ENCODE measurements at places on chromosomes 3 and 15.

- peak; percentile 69 for DNase-seq
These were observed 56.3 kb downstream of the CCR4 start for GRCh38 chr3:33007776-33008175.

DNA sequence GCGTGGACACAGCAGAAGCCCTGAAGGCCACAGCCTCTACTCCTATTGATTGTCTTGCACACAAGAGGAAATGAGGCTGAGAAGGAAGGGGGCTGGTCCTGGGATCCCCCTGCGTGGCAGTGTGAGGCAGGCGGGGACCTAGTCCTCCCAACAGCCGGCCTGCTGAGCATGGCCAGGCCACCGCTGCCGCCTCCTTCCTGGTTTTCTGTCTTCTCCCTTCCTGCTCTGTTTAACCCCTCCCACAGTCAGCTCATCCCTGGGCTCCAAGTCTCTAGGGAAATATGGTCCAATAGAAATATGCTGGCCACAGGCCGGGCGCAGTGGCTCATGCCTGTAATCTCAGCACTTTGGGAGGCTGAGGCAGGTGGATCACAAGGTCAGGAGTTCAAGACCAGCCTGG, 42.1 kb upstream of the HES1 start:
- DNase-seq, result no peak

DNA sequence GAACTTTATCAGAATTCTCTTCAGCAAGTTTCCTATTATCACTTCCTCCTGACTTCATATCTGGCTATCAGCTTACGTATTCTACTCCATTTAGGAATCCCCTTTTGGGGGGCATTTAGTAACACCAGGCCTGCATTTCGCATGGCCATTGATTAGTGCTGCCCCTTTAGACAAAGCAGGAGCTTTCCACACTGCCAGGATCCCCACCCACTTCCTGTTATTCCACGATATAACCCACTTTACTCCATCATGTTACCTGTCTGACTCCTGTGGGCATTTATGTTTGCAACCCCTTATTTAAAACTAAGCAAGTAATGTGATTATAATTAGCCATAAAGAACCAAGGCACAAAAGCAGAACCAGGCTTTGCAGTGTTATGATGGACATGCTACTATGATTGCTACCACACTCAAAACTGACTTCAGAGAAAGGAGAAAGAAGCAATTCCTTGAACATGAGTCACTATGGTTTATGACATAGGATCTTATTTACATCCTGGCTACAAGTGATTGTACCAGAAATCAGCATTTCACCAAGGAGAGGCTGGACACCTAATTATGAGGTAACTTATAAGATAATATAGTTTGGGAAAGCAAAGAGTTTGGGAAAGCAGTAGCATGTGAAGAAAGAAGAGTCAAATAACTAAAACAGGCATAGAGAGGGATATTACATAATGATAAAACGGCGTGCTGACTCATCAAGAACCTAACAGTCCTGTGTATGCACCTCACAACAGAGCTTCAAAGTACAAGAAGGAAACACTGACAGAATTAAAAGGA, 96.3 kb downstream of the IGSF11 start:
- peak; percentile 46 for DNase-seq

DNA sequence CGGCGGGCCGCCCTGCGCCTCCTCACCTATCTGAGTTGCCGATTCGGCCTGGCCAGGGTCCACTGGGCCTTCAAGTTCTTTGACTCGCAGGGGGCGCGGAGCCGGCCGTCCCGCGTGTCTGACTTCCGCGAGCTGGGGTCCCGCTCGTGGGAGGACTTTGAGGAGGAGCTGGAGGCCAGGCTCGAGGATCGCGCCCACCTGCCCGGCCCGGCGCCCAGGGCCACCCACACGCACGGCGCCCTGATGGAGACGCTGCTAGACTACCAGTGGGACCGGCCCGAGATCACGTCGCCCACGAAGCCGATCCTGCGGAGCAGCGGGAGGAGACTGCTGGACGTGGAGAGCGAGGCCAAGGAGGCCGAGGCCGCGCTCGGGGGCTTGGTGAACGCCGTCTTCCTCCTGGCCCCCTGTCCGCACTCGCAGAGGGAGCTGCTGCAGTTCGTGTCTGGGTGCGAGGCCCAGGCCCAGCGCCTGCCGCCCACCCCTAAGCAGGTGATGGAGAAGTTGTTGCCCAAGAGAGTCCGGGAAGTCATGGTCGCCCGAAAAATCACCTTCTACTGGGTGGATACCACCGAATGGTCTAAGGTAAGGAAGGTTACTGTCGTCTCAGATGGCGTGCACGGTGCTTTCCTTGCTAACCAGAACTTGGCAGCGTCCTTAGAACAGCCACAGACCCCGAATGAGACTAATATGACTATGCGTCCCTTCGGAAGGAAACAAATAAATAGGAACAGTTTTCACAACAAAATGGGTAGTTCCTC, 567 bp downstream of the TICRR start:
- DNase-seq, result peak; percentile 38

DNA sequence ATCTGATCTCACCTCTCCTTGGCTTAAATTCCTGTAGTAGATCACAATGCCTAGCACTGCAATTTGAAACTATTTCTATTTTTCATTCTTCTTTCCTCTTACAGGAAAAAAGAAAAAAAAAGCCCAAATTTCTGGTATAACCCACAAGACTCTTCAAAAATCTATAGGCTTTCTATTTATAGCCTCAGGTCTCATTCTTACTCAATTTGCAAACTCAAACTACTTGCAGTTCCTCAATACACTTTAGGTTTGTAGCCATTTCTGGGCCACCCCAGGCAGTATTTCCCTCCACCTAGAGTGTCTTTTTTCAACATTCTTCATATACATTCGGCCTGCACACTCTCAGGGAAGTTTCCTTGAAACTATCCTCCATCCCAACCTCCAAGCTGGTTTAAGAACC, 169.0 kb downstream of the TBC1D5 start:
- DNase-seq, result peak; percentile 46

DNA sequence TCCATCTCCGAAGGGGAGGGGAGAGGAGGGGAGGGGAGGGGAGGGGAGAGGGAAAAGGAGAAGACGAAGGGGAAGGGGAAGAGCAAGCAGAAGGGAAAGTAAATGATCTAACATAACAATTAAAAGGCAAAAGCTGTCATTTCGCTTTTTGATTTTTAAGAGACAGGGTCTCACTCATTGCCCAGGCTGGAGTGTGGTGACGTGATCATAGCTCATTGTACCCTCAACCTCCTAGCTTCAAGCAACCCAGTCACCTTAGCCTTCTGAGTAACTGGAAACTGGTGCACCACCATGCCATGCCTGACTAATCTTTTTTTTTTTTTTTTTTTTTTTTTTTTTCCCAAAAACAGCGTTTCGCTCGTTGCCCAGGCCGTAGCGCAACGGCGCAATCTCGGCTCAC, 22.6 kb downstream of the ADAM10 start:
- no peak for DNase-seq

- DNase-seq, result no peak
These were observed 1.9 kb upstream of the DPH6 start for GRCh38 chr15:35547775-35548364.

- no peak for DNase-seq
These were observed 34.2 kb downstream of the MAGEF1 start for GRCh38 chr3:184677344-184678316.

DNA sequence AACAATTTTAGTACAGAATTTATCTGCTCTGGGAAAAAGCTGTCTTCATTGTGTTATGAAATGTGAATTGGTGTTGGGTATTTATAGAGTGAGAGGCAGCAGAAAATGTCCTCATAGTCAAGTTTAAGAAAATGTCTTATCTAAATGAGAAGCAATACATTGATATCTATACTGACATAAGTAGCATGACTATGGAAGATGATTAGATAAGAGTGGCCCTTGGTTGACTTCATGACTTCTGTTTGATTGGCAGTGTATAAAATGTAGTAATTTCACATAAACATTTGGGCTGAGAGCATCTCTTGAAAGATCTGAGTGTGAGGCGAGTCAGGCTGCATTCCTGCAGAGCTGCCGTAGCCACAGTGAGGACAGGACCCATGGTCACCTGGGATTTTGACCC, 19.4 kb downstream of the MCTP2 start:
- DNase-seq, result no peak

- peak; percentile 51 for DNase-seq
These were observed 547 bp downstream of the NUP210 start for GRCh38 chr3:13419505-13420044.

GRCh38 chr15:83092309-83092976, 15.0 kb upstream of the TM6SF1 start:
- DNase-seq, result no peak

GRCh38 chr15:31298707-31299172, 27.9 kb upstream of the KLF13 start:
- no peak for DNase-seq

DNA sequence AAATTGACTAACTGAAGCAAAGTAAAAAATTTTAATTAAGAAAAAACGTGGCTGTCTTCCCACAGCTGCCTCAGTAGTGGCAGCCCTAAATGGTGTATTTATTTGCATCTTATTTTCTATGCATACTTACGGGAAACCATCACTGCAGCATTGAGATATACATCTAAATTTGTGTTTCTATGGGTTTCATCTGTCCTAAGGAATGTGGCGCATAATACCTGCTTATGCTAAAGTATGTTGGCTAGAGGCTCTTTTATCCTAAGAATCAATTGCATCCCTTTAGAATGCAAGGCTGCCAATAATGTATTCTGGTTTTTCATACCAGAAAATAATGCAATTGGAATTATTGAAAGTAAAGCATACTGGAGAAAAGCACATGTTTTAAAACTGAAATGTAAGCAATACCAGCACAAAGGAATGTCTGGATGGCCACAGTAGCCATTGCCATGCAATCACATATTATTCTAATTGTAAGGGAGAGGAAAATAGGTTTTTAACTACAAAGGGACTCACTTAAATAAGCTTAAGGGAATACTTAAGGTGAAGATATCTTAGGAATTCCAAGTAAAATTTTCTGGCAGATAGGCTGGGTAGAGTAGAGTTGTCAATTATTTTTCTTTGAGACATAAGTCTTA, 834.5 kb upstream of the NECTIN3 start:
- no peak for DNase-seq

- peak; percentile 25 for DNase-seq
These were observed 627 bp downstream of the NT5DC2 start for GRCh38 chr3:52532838-52533622.

- DNase-seq, result no peak
These were observed 958.8 kb upstream of the NR2F2 start for GRCh38 chr15:95371664-95372063.

- peak; percentile 82 for DNase-seq
These were observed 532.8 kb downstream of the FOXP1 start for GRCh38 chr3:71050538-71051258.

DNA sequence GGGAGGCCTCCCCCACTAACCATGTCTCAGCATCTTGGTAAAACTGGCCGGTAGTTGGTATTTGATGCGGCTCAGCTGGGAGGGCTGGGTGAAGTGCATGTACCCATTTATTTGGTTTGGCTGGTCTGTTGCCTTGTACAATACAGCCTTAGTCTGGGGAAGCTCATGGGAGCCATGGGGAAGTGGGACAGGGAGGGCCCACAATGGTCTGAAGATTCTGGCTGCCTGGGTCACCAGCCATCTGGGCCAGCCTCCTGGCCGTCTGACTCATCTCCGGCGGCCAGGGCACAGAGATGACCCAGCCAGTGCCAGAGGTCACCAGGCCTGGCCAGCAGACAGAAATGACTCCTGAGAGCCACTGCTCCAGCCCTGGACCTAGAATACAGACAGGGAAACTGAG, 51.6 kb upstream of the SMAD6 start:
- no peak for DNase-seq

GRCh38 chr3:152139651-152140050, 129.1 kb upstream of the MBNL1 start:
- no peak for DNase-seq

DNA sequence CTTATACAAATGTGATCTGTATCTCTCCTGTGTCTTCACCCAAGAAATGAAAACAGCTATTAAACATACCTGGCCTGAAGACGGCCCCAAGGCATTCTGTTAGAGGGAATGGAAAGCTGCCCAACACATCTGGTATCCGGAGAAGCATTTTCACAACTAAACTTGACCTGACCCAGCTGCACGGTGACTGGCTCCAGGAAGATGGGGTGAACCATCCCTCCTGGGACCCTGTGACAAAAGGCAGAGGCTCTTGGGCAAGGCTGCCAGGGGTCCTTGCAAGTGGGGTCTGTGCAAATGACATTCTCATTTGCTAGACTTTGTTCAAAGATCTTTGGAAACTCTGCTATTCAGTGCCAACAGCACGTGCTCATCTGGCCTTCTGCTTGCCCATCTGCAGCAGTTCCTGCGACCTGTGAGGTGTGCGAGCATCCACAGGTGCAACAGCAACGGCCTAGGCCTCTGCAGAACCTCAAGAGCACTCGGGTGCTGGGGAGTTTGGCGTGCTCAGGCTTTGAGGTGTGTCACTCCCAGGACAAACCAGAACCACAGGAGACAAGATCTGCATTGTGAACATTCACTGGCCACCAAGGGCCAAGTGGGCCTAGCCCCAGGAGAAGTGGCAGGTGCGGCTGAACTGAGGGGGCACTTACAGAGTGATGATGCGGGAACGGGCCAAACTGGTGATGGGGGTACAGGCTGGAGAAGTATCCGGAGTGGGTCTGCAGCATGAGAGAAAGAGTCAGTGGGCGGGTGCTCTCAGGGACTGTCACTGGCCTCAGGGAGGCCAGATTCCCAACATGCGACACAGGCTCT, 71.8 kb downstream of the SENP2 start:
- no peak for DNase-seq

DNA sequence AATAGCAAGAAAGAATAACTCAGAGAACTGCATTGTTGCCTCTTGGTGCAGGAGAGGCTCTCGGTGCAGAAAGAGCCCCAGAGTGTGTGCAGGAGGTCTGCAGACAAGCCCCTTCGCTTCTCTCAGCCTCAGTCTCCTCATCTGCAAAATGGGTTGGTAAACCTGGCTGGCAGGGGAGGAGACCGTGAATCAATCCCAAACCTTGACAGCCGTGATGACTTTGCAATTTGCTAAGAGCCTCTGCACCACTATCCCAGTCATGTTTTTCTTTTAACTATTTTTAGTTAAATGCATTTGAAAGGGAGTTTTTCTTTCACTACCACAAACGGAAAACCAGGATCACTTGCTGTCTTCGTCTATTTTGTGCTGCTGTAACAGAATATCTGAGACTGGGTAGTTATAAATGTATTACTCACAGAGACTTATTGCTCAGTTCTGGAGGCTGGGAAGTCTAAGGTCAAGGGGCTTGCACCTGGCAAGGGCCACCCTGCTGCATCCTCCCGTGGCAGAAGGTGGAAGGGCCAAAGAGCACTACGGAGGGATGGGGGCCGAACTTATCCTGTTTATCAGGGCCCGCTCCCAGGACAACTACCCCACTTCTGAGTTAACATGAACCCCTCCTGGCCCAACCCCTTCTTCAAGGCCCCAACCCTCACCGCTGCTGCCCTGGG, 14.2 kb upstream of the IQSEC1 start:
- no peak for DNase-seq

DNA sequence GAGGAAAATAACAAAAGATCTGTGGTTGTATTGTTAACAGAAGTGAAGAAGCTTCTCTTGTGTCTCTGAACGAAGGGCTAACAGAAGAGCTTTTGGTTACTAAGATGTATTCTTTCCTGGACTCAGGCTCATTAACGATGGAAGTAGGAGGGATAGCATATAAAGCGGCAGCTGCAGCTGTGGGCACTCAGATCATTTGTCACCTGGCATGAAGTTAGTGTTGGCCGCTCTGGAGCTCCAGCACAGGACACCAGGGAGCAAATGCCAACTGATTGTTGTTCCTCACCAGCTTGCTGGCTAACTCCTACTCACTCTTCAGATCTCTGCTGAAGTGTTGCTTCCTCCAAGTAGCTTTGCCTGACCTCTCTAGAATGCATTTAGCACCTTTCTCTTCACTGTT, 15.5 kb upstream of the SLITRK3 start:
- no peak for DNase-seq
